ENCODE measurements at places on chromosomes 16 and 17.

- H3K27me3 ChIP-seq, result peaks cover 26% of the 10 kb centered on the region
- no peak overlapping the region for H3K27ac ChIP-seq
- H3K4me1 ChIP-seq, result peaks cover 69% of the 10 kb centered on the region
- no peak overlapping the region for H3K4me3 ChIP-seq
Observed at GRCh38 chr17:37828651-37829124, 83.8 kb upstream of the HNF1B start.

DNA sequence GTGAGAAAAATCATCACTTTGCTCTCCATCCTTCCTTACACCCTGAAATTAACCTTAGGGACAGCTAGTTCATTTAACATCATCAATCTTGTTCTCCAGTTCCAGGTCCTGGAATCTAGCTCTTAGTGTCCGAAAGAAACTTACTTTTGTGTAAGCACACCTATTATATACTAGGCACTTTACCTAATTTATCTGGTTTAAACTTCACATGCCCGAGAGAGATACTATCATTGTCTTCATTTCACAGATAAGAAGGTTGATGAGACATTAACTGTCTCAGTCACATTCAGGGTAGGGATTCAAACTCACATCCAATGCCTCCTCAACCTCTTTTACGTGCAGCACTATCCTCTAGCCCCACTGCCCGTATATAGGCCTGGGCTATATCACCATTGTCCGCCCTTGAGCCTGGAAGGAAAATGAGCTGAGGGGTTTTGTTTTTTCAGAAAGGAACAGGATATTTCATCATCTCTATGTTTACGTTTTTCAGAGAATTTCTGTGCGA lies 501 bp upstream of the AP2B1 start:
- no peaks in the 10 kb centered on the region for H3K36me3 ChIP-seq
- no peak for DNase-seq
- H3K27me3 ChIP-seq, result peaks cover 2% of the 10 kb centered on the region
- H3K4me3 ChIP-seq, result peak overlapping the region; percentile 97
- peaks cover 18% of the 10 kb centered on the region for H3K4me1 ChIP-seq

DNA sequence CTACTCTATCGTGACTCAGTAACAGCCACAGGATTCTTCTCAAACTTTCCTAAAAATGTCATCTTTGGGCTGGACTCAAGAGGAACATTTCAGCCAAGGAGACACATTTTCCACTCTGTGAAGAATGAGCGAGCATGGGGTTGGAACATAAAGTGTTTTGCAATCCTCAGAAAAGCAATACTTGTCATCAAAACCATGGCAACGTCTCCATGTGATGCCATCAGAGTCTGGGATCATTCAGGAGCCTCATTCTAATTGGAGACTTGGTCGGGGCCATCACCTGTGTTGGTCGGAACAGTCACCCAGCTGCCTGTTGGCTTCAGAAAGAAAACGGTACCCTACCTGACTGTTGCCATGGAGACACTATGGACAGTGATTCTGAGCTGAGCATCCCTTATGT lies 25.5 kb downstream of the MYOCD start:
- no peak overlapping the region for H3K4me3 ChIP-seq
- H3K27ac ChIP-seq, result no peak overlapping the region
- H3K36me3 ChIP-seq, result no peaks in the 10 kb centered on the region
- H3K27me3 ChIP-seq, result peaks cover 3% of the 10 kb centered on the region
- no peak for DNase-seq

GRCh38 chr16:88318521-88318920 lies 64.2 kb upstream of the ZNF469 start:
- H3K4me3 ChIP-seq, result no peak overlapping the region
- H3K36me3 ChIP-seq, result no peaks in the 10 kb centered on the region
- H3K27me3 ChIP-seq, result peaks cover 12% of the 10 kb centered on the region
- H3K27ac ChIP-seq, result no peak overlapping the region
- H3K4me1 ChIP-seq, result no peaks in the 10 kb centered on the region
- DNase-seq, result no peak

DNA sequence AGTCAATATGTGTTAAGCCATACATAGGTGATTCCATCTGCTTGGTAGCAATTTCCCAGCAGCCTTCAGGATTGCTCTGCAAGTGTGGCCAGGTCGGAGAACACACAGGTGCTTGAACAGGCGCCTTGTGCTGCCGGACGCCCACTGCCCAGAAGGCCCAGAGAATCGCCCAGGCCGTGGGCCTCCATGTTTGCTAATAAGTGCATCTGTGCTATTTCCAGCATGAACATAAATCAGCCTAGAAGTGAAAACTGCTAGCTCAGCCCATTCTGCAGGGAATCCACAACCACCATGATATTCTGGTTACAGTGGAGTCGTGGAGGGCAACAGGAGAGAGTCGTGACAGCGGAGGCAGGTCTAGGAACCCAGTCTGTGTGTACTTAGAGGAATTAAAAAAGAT lies 78.1 kb downstream of the ZFHX3 start:
- no peaks in the 10 kb centered on the region for H3K27me3 ChIP-seq
- H3K4me3 ChIP-seq, result no peak overlapping the region
- DNase-seq, result no peak
- H3K27ac ChIP-seq, result no peak overlapping the region

DNA sequence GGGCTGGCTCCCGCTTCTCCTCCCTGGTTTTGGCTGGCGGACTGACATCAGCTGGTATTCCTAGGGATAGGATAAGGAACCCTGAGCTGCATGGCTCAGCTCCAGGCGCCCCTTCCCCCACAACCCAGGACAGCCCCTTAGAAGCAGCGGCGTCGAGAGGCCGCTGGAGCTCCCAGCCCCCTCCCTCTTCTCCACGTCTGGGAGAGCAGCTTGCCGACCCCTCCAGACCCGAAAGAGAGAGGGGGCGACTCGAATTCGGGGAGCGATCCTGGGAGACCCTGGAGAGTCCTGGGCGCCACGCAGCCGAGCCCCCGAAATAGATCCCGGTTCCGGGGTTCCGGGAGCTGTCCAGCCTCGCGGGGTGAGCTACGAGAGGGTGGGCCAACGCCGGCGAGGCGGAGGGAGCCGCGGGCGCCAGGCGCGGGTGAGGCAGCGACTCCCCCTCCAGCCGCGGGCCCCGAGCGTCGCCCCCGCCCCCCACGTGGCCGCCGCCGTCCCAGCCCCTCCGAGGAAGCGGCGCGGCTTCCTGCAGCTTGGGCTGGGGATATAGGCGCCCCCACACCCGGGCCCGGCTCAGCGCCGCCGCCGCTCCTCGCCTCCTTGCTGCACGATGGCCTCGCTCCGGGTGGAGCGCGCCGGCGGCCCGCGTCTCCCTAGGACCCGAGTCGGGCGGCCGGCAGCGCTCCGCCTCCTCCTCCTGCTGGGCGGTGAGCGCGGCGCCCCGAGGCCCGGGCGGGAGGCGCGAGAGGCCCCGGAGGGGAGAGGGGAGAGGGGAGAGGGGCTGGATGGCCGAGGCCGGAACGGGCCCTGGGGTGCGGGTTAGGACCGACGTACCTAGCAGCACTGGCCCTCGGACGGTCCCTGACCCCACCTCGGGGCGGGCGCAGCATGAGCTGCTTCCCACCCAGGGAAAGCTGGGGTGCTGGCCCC lies at the start of gene RAMP2:
Gene RAMP2, plus strand, starts transcription at position 576 of the 930 bp plus-strand sequence. Its CDS starts 35 bp downstream, at position 611.
- H3K4me1 ChIP-seq, result peaks cover 15% of the 10 kb centered on the region
- H3K27ac ChIP-seq, result no peak within 1 kb of the TSS
- DNase-seq, result no peak
- no peaks in the 10 kb centered on the region for H3K36me3 ChIP-seq
- H3K4me3 ChIP-seq, result peak within 1 kb of the TSS; percentile 64

DNA sequence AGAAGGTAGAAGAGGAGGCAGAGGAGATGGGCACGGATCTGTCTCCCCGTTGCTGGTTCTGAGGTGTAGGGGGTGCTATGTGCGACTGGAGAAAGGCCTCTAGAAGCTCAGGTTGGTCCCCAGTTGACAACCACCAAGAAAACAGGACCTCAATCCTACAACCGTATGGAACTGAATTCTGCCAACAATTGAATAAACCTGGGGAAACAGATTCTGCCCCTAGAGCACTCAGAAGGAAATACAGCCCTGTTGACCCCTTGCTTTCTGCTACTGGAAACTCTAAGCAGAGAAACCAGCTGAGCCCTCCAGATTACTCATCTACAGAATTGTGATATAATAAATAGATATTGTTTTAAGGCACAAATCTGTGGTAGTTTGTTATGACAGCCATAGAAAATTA lies 313.0 kb upstream of the GOT2 start:
- no peak overlapping the region for H3K4me3 ChIP-seq
- DNase-seq, result no peak
- no peaks in the 10 kb centered on the region for H3K4me1 ChIP-seq
- H3K36me3 ChIP-seq, result no peaks in the 10 kb centered on the region

- H3K27ac ChIP-seq, result no peak overlapping the region
- H3K27me3 ChIP-seq, result no peaks in the 10 kb centered on the region
- no peaks in the 10 kb centered on the region for H3K36me3 ChIP-seq
- no peaks in the 10 kb centered on the region for H3K4me1 ChIP-seq
- no peak overlapping the region for H3K4me3 ChIP-seq
- no peak for DNase-seq
Observed at GRCh38 chr16:64236316-64236715, 885.5 kb downstream of the CDH11 start.

- DNase-seq, result no peak
- H3K36me3 ChIP-seq, result no peaks in the 10 kb centered on the region
- H3K4me3 ChIP-seq, result peak overlapping the region; percentile 94
- H3K27ac ChIP-seq, result peak overlapping the region; percentile 73
- no peaks in the 10 kb centered on the region for H3K27me3 ChIP-seq
Observed at GRCh38 chr17:78380370-78380769, 1.9 kb downstream of the PGS1 start.

- H3K4me1 ChIP-seq, result peaks cover 3% of the 10 kb centered on the region
- H3K4me3 ChIP-seq, result no peak overlapping the region
- H3K27me3 ChIP-seq, result no peaks in the 10 kb centered on the region
- H3K36me3 ChIP-seq, result no peaks in the 10 kb centered on the region
- DNase-seq, result no peak
Observed at GRCh38 chr17:64742326-64742725, 80.2 kb upstream of the SMURF2 start.

DNA sequence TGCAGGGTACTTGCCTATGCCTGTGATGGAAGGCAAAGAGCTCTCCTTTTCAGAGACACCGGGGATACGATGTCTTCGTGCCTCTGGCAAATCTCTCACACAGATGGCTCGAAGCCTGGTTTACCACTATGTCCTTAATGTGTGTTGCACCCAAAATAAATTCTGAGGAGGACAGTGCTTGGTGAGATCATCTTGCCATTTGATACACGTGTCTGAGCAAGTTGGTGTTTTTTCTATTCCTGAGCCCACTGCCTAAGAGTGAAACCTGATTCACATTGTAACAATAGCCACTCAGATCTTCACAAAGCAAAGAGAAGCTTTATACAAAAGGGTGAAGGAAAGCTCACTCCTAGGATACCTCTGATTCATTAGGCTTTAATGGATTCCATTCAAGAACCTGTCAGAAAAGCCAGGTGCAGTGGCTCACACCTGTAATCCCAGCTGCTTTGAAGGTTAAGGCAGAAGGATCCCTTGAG lies 33.1 kb upstream of the AKAP1 start:
- H3K27ac ChIP-seq, result no peak overlapping the region
- DNase-seq, result no peak
- H3K36me3 ChIP-seq, result peaks cover 3% of the 10 kb centered on the region
- H3K27me3 ChIP-seq, result peaks cover 9% of the 10 kb centered on the region
- no peak overlapping the region for H3K4me3 ChIP-seq

- H3K4me3 ChIP-seq, result no peak overlapping the region
- H3K27me3 ChIP-seq, result no peaks in the 10 kb centered on the region
- H3K4me1 ChIP-seq, result peaks cover 7% of the 10 kb centered on the region
- DNase-seq, result no peak
- H3K36me3 ChIP-seq, result no peaks in the 10 kb centered on the region
Observed at GRCh38 chr16:27566417-27566816, 16.5 kb downstream of the KATNIP start.

DNA sequence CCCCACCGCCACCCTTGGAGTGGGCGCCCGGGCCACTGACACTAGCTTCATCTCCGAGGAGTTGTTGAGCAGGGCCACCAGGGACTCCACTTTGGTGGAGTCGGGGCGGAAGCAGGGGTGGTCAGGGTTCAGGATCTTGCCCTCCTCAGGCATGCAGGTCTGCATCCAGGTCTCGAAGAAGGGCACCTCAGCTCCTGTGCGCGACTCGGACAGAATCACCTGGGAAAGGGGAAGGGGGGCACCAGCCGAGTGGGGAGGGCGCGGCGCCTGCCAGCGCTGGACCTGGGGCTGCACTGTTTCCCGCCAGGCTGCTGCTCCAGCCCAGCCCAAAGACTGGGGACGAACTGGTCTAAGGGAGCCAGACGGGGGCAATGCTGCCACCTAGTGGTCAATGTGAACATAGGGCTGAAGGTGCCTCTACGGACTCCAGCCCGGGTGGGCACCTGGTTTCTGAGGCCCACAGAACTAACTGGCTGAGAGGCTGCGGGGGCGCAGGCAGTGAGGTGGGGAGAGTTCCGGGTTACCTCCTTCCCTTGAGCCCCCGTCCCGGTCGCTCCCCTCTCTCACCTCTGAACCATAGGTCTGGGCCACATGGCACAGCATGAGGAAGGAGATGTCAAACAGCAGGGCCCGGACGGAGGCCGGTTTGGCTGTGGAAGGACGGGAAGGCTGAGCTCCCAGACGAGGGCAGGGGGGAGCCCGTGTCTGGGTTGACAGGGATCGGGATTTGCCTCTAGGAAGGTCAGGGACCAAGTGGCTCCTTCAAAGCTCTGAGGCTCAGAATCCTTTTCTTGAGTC lies 11.8 kb downstream of the CSF3 start:
- H3K4me1 ChIP-seq, result peaks cover 25% of the 10 kb centered on the region
- H3K27me3 ChIP-seq, result no peaks in the 10 kb centered on the region
- H3K27ac ChIP-seq, result no peak overlapping the region
- H3K4me3 ChIP-seq, result no peak overlapping the region
- peaks cover 68% of the 10 kb centered on the region for H3K36me3 ChIP-seq
- peak; percentile 75 for DNase-seq

DNA sequence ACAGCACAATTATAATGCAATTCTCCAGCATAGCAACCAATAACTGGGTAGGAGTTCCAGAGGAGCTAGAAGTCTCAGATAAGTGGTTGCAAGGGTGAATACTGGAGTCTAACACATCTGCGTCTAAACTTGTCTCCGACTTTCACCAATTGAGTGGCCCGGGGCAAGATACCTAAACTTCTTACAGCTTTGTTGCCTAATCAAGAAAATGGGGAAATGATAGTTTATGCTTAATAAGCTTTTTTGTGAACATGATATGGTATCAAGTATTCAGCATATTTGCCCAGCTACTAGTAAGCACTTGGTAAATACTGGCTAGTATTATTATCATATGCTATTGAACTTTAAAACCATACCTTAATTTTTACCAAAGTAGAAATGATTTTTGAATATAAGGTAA lies 183.5 kb downstream of the KCNJ2 start:
- peaks cover 2% of the 10 kb centered on the region for H3K27me3 ChIP-seq
- no peak overlapping the region for H3K4me3 ChIP-seq
- no peaks in the 10 kb centered on the region for H3K36me3 ChIP-seq
- no peaks in the 10 kb centered on the region for H3K4me1 ChIP-seq
- H3K27ac ChIP-seq, result no peak overlapping the region

DNA sequence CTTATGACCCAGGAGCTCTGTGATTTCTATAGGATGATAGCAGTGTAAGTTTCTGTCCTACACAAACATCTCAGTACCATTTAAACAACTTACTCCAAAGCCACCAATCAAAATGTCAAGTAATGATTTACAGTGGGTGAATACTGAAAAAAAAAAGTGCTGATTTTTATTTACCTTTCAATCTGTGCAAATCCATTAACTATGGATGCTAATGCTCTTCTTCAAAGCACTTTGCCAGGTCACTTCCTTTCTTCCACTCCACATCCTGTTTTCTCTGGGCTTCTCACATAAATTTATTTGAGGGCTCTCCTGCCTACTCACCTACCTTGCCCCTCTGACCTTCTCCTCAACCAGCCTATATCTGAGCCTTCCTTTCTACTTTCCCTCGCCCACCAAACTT lies 101.6 kb downstream of the SKAP1 start:
- H3K27ac ChIP-seq, result no peak overlapping the region
- no peak overlapping the region for H3K4me3 ChIP-seq
- DNase-seq, result no peak
- H3K4me1 ChIP-seq, result peaks cover 12% of the 10 kb centered on the region

Data from naive thymus-derived CD8-positive, alpha-beta T cell (primary cell).